Sigmoid colon (tissue), 7 donors: ENCODE measurements at places on chromosomes 5 and 9.

DNA sequence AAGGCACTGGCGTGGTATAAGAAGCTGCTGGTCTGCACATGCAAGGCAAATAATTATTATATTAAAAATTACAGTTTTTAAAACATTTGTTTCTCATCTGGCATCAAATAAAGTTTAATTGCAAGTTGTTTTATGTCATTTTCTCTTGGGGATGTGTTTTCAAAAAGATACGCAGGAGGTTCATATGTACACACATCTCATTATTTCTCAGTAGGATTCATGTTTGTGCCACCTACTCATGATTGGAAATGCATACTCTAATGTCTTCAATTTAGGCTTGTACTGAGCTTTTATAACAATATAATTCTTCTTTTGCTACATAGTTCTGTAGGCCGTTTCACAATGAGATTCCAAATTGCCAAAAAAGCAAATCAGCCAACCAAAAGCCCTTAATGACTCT lies 244.2 kb upstream of the MEF2C start:
- no peak overlapping the region for H3K4me3 ChIP-seq
- no peaks in the 10 kb centered on the region for H3K4me1 ChIP-seq
- no peaks in the 10 kb centered on the region for H3K27me3 ChIP-seq
- H3K36me3 ChIP-seq = no peaks in the 10 kb centered on the region
- no peak overlapping the region for H3K27ac ChIP-seq

GRCh38 chr5:115241881-115242642 lies 20.6 kb downstream of the PGGT1B start:
- no peak for DNase-seq
- H3K27me3 ChIP-seq = no peaks in the 10 kb centered on the region
- H3K4me3 ChIP-seq = no peak overlapping the region
- peaks cover 39% of the 10 kb centered on the region for H3K36me3 ChIP-seq
- H3K4me1 ChIP-seq = no peaks in the 10 kb centered on the region
- H3K27ac ChIP-seq = no peak overlapping the region

DNA sequence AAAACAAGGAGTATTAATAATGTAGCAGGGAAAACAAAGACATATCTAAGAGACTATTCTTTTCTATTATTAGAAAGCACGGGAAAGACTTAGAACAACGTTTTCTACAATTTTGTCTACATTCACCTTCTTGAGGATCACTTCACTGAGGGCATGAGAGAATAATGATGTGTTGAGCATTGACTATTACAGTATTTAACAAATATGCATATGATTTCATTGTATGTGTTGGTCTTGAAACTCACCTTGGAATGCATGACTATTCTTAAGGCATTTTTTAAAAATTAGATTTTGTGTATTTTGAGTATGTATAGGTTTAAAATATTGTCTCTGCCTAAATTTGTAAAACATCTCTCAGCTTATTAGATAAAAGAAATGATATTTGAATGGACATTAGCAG lies 1.2 kb downstream of the FSD1L start:
- no peak overlapping the region for H3K27ac ChIP-seq
- H3K4me3 ChIP-seq = no peak overlapping the region
- no peaks in the 10 kb centered on the region for H3K36me3 ChIP-seq
- H3K27me3 ChIP-seq = no peaks in the 10 kb centered on the region

- H3K4me3 ChIP-seq = no peak overlapping the region
- no peak for DNase-seq
- H3K36me3 ChIP-seq = no peaks in the 10 kb centered on the region
- H3K4me1 ChIP-seq = no peaks in the 10 kb centered on the region
- H3K27ac ChIP-seq = no peak overlapping the region
These were observed 272.8 kb downstream of the DENND1A start for GRCh38 chr9:123657099-123657498.

DNA sequence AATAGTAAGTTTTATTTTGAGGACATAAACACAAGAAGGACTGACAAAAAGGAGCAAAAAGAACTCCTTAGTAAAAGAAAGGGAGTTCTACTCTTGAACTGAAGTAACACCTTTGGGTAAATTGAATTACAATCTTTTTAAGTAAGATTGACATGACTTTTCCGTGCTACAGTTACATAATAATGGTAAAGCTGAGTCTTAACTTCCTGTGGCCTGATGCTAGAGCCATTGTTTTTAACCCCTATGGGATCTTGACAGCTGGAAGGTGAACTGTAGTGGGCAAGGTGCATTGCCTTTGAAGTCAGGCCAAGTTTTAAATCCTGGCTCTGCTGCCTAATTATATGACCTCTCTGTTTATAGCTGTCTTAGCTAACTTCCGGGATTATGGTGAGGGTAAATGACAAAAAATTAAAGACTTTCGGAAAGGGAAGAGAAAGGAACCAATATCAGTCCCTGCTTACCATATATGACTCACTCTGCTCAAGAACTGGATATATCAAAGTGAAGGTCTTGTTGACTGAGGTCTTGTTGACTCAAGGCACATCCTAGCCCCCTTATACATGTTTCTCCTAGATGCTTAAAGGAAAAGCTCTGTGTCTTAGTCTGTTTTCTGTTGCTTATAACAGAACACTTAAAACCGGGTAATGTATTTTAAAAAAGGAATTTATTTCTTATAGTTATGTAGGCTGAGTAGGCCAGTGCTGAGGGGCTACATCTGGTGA lies 6.8 kb downstream of the HSD17B4 start:
- no peaks in the 10 kb centered on the region for H3K4me1 ChIP-seq
- no peaks in the 10 kb centered on the region for H3K27me3 ChIP-seq
- no peak overlapping the region for H3K4me3 ChIP-seq
- H3K27ac ChIP-seq = no peak overlapping the region

- H3K27me3 ChIP-seq = no peaks in the 10 kb centered on the region
- H3K4me3 ChIP-seq = no peak overlapping the region
- no peaks in the 10 kb centered on the region for H3K36me3 ChIP-seq
- no peaks in the 10 kb centered on the region for H3K4me1 ChIP-seq
- no peak for DNase-seq
These were observed 2122.2 kb downstream of the MAT2B start for GRCh38 chr5:165627548-165628170.

DNA sequence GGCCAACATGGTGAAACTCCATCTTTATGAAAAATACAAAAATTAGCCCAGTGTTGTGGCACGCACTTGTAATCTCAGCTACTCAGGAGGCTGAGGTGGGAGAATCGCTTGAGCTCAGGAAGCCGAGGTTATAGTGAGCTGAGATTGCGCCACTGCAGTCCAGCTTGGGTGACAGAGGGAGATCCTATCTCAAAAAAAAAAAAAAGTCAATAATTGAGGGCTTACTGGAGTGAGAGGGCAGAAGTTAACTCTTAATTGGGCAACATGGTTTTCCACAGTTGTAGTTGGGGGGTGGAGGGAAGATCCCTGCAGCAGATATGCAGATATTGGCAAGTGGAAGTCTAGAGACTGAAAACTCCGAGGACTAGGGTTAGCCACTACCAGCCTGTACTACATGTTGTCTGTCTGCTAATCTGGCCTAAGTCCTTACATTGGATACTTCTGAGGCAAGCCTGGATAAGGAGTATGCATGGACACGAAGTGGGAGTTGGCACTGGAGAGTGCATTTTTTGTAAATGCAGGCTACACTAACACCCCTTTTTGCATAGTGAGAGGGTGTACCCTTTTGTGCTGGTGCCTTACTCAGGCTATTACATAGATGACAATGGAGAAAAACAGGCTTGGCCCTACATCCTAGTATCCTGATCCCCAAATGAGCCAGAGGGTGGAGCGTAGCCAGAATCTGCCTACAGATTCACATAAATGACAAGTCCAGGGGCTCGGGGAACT lies 89.0 kb upstream of the NIPBL start:
- DNase-seq = no peak
- H3K36me3 ChIP-seq = no peaks in the 10 kb centered on the region
- no peak overlapping the region for H3K4me3 ChIP-seq
- H3K27ac ChIP-seq = no peak overlapping the region
- no peaks in the 10 kb centered on the region for H3K4me1 ChIP-seq

GRCh38 chr9:94034511-94034910 lies 49.8 kb upstream of the PTPDC1 start:
- no peak overlapping the region for H3K27ac ChIP-seq
- peaks cover 25% of the 10 kb centered on the region for H3K4me1 ChIP-seq
- H3K36me3 ChIP-seq = no peaks in the 10 kb centered on the region
- no peak for DNase-seq
- H3K4me3 ChIP-seq = no peak overlapping the region
- no peaks in the 10 kb centered on the region for H3K27me3 ChIP-seq

DNA sequence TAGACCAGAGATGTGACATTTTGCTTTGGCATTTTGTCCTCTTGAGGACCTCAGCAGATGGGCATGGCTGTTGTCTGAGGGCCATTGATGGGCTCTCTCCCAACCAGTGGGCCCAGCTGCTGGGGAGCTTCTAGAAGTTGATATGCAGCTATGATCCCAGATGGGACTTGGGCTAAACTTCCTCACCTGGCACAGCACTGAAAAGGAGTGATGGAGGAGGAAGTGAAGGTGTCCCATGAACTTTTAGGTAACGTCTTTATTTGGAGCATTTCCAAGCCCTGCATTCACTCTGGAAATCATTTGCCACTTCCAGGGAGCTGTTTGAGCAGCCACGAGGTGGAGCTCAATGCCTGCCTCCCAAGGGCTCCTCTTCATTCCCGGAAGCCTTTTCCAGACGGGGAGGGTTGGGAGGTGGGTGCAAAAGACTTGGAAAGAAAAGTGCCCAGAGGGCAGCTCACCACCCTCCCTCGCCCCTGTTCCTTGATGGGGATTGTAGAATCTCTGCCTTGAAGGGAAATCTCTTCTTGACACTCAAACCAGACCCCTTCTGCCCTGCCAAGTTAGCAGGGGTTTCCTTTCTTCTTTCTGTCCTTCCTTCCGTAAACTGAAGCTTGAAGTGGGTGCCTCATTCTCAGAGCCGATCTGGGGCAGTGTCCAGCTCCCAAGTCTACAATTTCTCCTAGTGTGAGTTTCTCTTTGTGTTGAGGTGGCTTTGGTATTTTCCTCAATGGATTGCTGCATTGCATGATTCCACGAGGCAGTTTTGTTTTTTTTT lies 18.1 kb upstream of the NEUROG1 start:
- H3K27ac ChIP-seq = no peak overlapping the region
- H3K4me3 ChIP-seq = no peak overlapping the region
- peaks cover 4% of the 10 kb centered on the region for H3K27me3 ChIP-seq
- H3K4me1 ChIP-seq = no peaks in the 10 kb centered on the region
- no peaks in the 10 kb centered on the region for H3K36me3 ChIP-seq
- no peak for DNase-seq

DNA sequence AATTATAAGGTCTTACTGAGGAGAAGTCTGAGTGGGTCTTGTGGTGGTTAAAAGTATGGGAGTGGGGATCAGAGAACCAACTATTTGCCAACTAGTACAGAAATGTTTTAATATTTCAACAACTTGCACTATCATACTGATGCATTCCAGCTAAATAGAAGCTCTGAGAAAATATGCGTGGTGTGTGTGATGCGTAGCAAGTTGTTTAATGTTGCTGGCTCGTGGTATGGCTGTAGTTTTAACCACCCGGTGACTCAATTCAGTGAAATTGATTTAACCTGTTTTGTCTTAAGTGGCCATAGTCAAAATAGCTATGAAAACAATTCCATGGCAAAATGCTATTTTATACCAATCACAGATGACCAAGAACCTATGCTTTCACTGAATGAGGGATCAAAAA lies 176.5 kb upstream of the SLC24A2 start:
- DNase-seq = no peak
- no peaks in the 10 kb centered on the region for H3K36me3 ChIP-seq
- no peaks in the 10 kb centered on the region for H3K27me3 ChIP-seq
- H3K4me1 ChIP-seq = peaks cover 4% of the 10 kb centered on the region

DNA sequence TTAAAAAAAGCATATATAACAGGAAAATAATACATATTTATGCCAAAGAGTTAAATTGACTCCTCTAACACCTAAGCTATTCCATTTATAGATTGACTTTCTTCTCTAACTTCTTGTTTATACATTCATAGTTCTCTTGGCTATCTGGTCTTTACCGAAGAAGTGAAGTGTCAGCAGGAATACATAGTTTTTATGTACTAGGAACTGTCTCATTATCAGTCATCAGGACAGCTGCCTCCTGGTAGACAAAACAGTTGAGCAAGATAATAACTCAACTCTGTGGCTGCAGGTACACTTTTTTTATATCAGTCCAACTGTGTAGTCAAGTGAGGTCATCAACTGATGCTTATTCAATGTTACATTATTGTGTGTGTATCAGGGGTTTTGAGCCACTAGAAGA lies 1436.0 kb upstream of the NUDT12 start:
- no peaks in the 10 kb centered on the region for H3K27me3 ChIP-seq
- no peaks in the 10 kb centered on the region for H3K4me1 ChIP-seq
- no peak overlapping the region for H3K4me3 ChIP-seq

DNA sequence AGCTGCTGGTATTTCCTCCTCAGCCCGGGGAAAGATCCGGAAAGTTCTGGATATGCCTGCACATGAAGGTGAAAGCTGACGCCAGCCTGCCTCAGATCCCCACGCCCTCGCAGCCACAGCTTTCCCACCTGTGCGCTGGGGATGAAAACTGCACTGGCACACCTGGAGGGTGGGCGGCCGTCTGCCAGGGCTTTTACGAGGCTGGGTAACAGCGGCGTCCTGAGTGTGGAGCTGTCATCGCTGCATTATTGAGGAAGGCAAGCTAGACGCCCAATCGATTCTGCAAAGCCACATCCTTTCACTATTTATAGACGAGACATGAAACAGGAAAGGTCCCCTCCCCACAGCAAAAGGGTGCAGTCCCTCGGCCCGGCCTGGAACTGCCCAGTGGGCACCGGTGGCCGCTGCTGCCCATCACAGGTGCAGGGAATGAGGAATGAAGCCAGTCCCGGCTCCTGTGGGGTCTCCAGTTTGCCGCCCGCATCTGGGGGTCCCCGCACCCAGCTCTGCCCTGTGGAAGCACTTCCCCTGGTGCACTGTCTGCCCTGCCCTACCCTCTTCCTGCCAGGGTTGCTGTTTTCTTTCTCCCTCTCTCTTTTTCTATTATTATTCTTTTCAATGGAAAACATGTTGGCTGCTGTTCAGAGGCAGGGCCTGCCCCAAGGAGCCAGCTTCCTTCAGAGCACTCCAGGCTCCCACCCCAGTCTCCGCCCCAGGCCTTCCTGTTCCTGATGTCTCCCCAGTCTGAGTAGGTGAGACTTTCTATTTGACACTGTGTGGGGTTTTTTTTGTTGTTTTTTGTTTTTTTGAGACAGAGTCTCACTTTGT lies 7.0 kb downstream of the NOTCH1 start:
- H3K36me3 ChIP-seq = peaks cover 33% of the 10 kb centered on the region
- H3K4me3 ChIP-seq = no peak overlapping the region
- no peaks in the 10 kb centered on the region for H3K27me3 ChIP-seq

- peaks cover 2% of the 10 kb centered on the region for H3K4me1 ChIP-seq
- no peaks in the 10 kb centered on the region for H3K27me3 ChIP-seq
- no peak for DNase-seq
- no peaks in the 10 kb centered on the region for H3K36me3 ChIP-seq
- no peak overlapping the region for H3K4me3 ChIP-seq
These were observed 81.0 kb upstream of the SLC25A51 start for GRCh38 chr9:37984672-37985611.

GRCh38 chr9:134616341-134616740 lies 25.3 kb upstream of the COL5A1 start:
- DNase-seq = no peak
- no peaks in the 10 kb centered on the region for H3K27me3 ChIP-seq
- H3K4me1 ChIP-seq = no peaks in the 10 kb centered on the region
- no peaks in the 10 kb centered on the region for H3K36me3 ChIP-seq
- H3K27ac ChIP-seq = no peak overlapping the region
